Cerebellar cortex (tissue), 1 donor: ENCODE measurements at places on chromosomes 4 and X.

DNA sequence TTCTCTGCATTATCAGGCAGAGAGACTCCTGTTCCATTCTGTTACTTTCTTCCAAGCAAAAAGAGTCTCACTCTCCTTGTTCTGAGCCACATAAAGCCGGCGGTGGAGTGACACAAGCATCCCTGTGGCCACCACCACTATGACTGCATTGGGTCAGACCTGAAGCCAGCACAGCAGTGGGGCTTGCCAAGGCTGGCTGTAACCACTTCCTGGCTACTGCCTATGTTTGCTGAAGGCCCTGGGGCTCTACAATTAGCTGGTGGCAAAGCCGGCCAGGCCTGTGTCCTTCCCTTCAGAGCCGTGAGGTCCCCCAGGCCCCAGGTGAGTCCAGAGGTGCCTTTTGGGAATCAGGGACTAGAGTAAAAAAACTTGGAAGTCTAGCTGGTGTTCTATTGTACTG lies 31.8 kb downstream of the PLAC8 start:
- no peak for DNase-seq

DNA sequence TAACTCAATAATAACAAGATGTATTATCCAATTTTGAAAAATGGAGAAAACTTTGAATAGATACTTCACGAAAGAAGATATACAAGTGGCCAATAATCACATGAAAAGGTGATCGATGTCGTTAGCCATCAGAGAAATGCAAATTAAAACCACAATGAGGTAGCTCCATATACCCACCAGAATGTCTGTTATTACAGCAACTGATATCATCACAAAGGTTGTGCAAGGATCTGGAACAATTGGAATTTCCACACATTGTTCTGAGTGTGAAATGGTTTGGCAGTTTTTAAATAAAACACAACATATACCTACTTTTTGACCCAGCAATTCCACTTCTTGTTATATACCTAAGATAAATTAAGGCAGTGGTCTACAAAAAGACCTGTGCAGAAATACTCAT lies 71.7 kb downstream of the IRS4 start:
- no peak for DNase-seq

GRCh38 chrX:152165033-152165743 lies 26.8 kb upstream of the MAGEA10 start:
- DNase-seq, result no peak

GRCh38 chr4:16750882-16751642 lies 147.4 kb downstream of the LDB2 start:
- no peak for DNase-seq

- DNase-seq, result no peak
Measured at GRCh38 chr4:106530821-106531220, 162.2 kb upstream of the GIMD1 start.

GRCh38 chrX:7987160-7988012 lies 60.2 kb upstream of the PNPLA4 start:
- no peak for DNase-seq

- DNase-seq, result no peak
Measured at GRCh38 chrX:71542825-71543224, 9.9 kb downstream of the OGT start.
